ENCODE measurements at places on chromosomes 13 and 19. TPM values are rescaled to one million over a fixed set of nuclear protein-coding genes. Genes with fewer than 3 reads are reported as not detected.

The CGB8 gene
- not detected for polyA plus RNA-seq

The CC2D1A gene
- 13.2 TPM for polyA plus RNA-seq

The FFAR1 gene
- polyA plus RNA-seq, result not detected

The NDUFS7 gene
- 88.5 TPM for polyA plus RNA-seq

- DNase-seq, result no peak
Observed at GRCh38 chr13:62094932-62095331, 679.3 kb upstream of the PCDH20 start.

- no peak for DNase-seq
Observed at GRCh38 chr13:46641274-46642081, 88.5 kb downstream of the LRCH1 start.

DNA sequence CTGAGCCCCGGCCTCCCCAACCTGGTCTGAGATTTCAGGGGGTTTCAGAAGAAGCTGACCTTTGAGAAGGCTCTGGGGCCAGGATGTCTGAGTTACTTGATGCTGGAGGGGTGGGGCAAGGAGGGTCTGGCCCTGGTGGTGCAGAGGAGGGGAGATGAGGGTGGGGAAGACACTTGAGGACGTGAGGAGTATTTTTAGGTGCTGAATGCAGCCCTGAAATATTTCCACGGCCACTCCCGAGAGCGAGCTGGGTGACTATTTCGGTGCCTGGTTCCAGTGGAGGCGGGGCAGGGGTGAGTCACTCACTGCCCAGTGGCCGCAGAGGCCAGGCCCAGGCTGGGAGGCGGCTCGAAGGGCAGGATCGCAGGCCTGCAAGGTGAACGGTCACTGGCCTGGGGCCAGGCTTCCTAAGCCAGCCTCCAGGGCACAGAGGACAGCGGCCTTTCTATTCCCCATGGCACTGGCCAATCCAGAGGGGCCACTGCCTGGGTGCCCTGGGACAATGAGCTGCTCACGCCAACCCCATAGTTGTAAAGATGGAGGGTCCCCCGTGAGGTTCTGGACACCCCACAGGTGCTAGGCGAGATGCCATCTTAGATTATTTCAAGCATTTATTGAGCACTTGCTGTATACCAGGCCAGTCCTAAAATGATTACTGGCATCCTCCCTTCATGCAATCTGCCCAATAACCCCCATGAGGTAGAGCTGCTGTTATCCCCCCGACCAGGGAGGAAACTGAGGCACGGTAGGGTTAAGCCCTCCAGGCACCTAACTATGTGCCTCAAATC lies 19.7 kb upstream of the JUND start:
- DNase-seq, result no peak

DNA sequence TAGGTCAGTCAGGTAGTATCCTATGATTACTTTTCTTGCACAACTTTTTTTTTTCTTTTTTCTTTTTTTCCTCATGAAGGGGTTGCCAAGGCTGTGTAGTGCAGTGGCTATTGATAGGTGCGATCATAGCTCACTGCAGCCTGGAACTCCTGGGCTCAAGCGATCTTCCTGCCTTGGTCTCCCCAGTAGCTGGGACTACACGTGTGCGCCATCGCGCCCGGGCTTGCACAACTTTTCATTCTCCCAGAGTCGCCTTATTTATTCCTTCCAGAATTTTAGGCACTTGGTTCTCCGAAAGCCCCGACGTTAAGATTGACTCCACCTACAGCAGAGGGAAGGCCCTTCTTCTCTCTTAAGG lies 867 bp upstream of the ZNF613 start:
- DNase-seq, result no peak

DNA sequence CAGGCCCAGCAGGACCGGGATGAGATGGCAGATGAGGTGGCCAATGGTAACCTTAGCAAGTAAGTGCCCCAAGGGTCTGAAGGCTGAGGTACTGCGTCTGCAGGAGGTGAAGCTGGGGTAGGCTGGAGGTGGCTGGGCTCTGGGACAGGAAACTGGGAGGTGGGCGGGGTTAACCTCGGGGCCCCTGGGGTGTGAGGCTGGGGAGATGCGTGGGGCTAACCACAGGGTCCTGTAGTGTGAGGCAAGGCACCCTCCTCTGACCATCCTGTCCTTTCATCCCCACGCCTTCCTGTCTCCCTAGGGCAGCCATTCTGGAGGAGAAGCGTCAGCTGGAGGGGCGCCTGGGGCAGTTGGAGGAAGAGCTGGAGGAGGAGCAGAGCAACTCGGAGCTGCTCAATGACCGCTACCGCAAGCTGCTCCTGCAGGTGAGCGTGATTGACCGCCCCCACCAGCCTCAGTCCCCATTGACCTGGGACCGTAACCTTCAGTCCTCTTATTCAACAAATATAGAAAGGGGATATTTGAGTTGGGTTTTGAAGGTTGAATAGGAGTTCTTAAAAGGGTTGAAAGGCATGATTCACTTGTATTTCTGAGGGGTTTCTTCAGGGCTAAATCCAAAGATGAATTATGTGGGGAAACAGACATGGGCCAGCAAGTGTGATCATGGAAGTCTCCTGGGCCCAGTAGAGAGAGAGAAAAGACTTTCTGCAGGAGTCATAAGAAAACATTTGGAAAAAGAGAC lies 35.7 kb downstream of the KCNC3 start:
- no peak for DNase-seq
